Panc1 (cell line): ENCODE measurements at places on chromosomes 7 and 10. TPM values are rescaled to one million over a fixed set of nuclear protein-coding genes. Genes with fewer than 3 reads are reported as not detected.

- DNase-seq, result no peak
Measured at GRCh38 chr7:90933041-90933440, 331.2 kb upstream of the FZD1 start.

DNA sequence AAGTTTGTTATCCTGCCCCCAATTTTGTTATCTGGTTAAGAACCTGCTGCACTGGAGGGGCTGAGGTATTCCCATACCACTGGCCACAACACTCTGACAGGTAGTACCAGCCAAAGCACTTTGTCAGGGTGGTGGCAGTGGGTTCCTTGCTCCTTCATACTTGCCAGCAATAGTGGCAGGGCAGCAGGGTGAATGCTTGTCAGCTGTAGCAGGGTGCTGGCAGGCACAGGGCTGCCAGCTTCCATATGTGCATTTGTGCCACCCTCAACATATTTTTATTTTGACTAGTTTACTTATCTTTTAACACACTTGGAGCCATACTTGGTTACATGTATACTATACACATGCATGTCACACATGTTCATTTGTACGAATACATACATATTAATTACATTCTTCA lies 294.0 kb upstream of the VWC2 start:
- DNase-seq, result no peak

DNA sequence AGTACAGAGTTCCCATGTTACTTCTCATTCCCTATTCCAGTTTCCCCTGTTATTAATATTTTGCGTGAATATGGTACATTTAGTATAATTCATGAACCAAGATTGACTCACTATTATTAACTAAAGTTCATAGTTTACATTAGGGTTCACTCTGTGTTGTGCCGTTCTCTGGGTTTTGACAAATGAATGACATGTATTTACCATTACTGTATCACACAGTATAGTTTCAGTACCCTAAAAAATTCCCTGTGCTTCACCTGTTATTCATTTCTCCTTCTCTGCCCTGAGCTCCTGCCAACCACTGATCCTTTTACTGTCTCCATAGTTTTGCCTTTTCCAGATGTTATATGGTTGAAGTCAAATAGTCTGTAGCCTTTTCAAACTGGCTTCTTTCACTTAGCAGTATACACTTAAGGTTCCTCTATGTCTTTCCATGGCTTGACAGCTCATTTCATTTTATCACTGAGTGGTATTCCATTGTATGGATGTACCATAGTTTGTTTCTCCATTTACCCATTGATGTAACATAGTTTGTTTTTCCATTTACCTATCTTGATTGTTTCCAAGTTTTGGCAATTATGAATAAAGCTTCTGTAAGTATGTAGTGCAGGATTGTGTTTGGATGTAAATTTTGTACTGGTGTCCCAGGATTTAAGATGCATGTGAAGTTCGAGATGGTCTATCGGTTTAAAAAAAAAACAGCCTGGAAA lies 58.8 kb downstream of the CDK14 start:
- no peak for DNase-seq

DNA sequence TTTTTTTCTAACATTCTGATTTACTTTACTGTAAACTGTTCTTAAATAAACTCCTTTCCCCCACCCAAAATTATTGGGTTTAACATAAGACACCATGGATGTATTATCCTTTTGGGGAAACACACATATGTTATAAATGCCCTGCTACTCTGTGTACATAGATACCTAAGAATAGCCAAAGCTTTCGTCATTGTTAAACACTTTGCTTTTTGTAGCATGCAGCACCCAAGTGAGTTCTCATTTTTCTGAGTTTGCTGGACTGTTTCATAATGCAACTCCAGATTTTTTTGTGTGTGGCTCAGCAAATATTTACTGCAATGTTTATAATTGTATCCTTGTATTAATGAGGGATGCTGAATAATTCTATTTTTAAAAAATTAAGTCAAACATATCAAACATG lies 86.9 kb downstream of the VTI1A start:
- no peak for DNase-seq

- no peak for DNase-seq
Measured at GRCh38 chr10:100485801-100486495, 23.1 kb downstream of the WNT8B start.

DNA sequence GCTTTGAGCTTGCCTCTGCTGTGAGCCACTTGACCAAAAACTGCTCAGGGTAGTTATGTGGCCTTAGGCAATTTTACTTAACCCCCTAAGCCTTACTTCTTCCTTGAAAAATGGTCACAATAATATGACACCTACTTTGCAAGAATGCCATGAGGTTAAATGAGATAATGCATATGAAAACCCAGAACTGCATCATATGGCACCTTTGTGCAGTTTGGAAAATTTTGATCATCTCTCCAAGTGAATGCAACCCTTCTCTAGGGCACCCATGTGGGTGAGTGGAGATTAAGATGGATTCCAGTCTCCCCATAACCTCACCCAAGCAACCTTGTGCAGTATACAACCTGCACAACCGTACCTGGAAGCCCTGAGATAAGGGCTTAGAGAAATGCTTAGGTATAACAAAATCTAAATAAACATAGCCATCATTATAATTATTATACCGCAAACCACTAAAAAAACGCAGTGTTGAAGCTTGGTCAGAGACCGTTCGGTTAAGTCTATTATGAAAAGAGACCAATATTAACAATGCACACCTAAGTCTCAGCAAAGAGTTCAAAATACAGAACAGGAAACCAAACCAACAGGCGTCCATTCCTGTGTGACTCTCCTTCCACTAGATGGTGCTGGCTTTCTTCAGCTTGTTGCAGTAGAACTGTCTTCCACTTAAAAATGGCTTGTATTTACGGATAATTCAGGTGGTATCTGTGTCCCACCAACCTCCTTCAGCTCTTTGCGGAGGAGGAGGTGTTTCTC lies 21.0 kb upstream of the ASB15 start:
- DNase-seq, result peak; percentile 38

- peak; percentile 72 for DNase-seq
Measured at GRCh38 chr7:1175967-1176851, 16.2 kb upstream of the ZFAND2A start.

DNA sequence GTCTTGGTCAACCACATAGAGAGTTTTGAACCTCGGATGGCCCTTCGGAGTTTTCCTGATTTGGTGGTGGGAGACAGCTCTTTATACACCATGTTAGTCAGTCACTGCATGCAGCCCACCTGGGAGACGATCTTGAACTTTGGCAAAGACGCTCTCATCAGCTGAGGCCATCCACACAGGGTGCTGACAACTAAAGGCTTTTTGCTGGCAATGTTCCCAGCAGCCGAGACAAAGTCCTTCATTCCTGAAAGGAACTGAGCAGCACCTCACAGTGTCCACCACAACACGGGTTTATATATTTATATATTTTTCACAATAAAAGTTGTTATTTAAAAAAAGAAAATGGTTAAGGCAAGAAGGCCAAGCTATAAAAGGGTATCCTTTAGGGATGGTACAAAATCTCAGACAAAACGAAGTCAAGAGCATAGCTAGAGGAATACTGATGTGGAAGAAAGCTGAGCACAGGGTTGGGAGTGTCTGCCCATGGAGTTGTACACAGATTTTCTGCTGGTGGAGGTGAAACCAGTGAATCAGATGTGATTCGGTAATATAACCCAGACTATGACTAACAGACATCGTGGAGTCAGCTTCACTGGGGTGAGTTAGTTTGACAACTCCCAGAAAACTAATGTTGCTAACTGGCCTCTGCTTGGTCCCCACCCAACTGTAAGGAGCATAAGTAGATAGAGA lies 27.4 kb upstream of the CAPZA2 start:
- DNase-seq, result no peak

GDF2 gene
- not detected for total RNA-seq

ANKRD30A gene
- not detected for total RNA-seq

GJD4 gene
- not detected for total RNA-seq

C7orf33 gene
- not detected for total RNA-seq

ANKRD1 gene
- total RNA-seq, result 0.26 TPM
